Left ventricle myocardium inferior (tissue), 1 donor: ENCODE measurements at places on chromosomes 4 and X.

GRCh38 chr4:88166608-88167007 is 8.2 kb upstream of the ABCG2 start:
- DNase-seq: no peak
- H3K27ac ChIP-seq: no peak overlapping the region
- H3K36me3 ChIP-seq: no peaks in the 10 kb centered on the region
- no peak overlapping the region for H3K4me3 ChIP-seq

GRCh38 chr4:153146031-153146430 is 58.2 kb upstream of the TRIM2 start:
- DNase-seq: no peak
- H3K27ac ChIP-seq: no peak overlapping the region
- H3K27me3 ChIP-seq: no peaks in the 10 kb centered on the region
- no peak overlapping the region for H3K4me3 ChIP-seq
- no peaks in the 10 kb centered on the region for H3K36me3 ChIP-seq

- no peaks in the 10 kb centered on the region for H3K27me3 ChIP-seq
- no peaks in the 10 kb centered on the region for H3K36me3 ChIP-seq
- peak; percentile 77 for DNase-seq
- H3K27ac ChIP-seq: peak overlapping the region; percentile 98
Measured at GRCh38 chr4:70705183-70706043, 16.4 kb upstream of the RUFY3 start.

DNA sequence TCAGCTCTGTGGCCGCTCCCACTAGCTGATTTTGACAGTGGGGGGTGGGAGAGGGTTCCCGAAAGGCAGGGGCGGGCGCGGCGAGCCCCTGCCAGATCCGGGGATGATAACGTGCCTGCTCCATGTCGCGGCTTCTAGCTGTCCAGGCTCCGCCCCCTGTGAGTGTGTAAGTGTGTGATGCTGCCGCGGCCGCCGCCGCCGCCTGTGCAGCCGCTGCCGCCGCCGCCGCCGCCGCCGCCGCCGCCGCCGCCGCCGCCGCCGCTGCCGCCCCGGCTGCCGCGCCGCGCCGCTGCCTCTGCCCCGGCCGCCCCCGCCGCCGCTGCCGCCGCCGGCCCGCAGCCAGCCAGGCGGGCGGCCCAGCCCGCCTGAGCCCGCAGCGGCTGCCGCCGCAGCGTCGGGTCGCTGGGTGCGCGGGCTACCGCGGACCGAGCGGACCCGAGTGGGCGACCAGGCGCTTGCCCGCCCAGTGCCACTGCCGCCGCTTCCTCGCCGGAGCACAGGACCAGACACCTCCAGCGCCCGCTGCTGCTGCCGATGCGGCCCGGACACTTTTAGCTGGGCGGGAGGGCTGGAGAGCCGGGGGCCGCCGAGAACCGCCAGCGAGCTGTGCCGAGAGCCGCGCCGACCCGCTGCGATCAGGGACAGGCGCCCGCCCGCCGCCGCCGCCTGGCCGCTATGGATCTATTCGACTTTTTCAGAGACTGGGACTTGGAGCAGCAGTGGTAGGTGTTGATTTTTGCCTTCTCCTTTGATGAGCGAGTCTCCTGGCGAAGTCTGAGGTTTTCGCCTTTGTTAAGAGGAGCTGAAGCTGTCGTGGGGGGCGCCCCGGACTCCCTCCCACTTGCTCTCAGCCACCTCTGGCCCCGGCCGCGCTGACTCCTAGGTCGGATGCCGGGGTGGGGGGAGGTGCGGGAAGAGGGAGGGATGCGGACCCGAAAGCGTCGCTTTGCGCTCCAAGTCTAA is at the start of gene AFF2:
Gene AFF2, plus strand, starts transcription at position 195 of the 963 bp plus-strand sequence. Its CDS starts 481 bp downstream, at position 676.
- peak within 1 kb of the TSS; percentile 62 for H3K4me3 ChIP-seq
- peaks cover 55% of the 10 kb centered on the region for H3K27me3 ChIP-seq
- H3K27ac ChIP-seq: no peak within 1 kb of the TSS
